Glutamatergic neuron (in vitro differentiated cells): ENCODE measurements at places on chromosomes 5 and 9.

- DNase-seq, result no peak
Observed at GRCh38 chr5:84303315-84303714, 81.4 kb downstream of the EDIL3 start.

GRCh38 chr5:64519263-64519662, 13.4 kb downstream of the RGS7BP start:
- DNase-seq, result no peak

DNA sequence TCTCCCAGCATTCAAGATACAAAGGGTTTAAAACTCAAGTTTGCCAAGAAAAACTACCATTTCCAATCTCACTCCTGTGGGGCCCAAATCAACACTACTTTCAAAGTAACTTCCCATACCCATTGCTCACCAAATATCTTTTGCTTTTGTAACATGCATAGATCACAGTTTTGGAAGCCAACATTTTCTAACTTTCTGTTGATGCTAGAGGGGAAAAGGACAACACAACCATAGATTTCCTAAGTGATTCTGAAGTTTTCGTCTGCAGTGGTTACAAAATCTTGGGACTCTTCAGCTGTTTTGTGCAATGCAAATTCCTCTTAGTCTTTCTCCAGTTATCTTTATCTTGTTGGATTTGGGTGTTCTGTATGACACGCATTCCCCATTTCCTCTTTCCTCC, 94.1 kb upstream of the PAPPA start:
- DNase-seq, result no peak

DNA sequence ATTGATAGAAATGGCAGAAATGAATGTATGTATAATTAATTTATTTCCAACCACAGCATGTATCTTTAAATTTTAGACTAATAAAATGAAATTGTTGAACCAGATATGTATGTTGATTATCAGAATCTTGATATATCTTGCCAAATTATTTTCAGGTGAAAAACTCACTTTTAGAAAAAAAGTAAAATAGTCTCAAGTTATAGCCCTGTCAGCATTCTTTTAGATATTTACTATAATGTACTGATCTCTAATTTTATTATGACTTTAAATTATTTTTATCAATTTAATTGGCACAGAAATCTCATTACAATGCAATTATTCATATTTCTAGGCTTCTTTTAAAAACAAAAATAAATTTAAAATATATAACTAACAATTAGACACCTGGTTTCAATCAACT, 1990.4 kb upstream of the CDH6 start:
- no peak for DNase-seq

- no peak for DNase-seq
Observed at GRCh38 chr5:77431286-77431685, 60.8 kb downstream of the WDR41 start.

- DNase-seq, result no peak
Observed at GRCh38 chr5:162683284-162683683, 615.7 kb downstream of the GABRG2 start.

DNA sequence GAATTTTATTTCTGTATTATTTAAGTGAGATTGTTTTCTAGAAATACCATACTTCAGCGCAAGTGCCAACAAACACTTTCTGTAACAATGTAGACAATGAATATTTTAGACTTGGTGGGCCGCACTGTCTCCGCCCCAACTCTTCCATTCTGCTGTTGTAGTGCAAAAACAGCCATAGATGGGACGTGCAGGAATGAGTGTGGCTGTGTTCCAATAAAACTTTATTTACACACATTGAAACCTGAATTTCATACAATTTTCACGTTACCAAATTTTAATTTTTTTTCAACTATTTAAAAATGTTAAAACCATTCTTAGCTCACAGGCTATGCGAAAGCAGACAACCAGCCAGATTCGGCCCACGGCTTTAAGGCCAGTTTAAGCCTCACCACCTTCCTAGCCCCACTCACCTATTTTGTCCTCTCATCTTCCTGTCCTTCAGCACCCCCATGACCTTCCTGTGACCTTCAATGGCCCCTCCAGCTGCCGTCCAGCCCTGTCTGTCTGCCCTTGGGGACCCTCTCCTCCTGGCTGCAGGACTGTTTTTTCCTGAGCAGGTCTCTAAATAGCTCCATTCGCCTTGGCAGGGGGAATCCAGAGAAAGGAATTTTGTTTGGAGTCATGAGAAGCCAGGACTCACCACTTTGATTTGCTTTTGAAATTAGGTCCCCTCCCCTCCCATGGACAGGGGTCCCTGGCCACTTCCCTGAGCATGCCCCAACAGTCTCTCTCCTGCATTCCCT, 11.2 kb upstream of the ANXA6 start:
- no peak for DNase-seq

- DNase-seq, result no peak
Observed at GRCh38 chr5:65801352-65801783, 79.4 kb downstream of the NLN start.

- no peak for DNase-seq
Observed at GRCh38 chr9:72144756-72145492, 4.3 kb upstream of the GDA start.

GRCh38 chr5:144779368-144779767, 608.7 kb downstream of the KCTD16 start:
- no peak for DNase-seq

DNA sequence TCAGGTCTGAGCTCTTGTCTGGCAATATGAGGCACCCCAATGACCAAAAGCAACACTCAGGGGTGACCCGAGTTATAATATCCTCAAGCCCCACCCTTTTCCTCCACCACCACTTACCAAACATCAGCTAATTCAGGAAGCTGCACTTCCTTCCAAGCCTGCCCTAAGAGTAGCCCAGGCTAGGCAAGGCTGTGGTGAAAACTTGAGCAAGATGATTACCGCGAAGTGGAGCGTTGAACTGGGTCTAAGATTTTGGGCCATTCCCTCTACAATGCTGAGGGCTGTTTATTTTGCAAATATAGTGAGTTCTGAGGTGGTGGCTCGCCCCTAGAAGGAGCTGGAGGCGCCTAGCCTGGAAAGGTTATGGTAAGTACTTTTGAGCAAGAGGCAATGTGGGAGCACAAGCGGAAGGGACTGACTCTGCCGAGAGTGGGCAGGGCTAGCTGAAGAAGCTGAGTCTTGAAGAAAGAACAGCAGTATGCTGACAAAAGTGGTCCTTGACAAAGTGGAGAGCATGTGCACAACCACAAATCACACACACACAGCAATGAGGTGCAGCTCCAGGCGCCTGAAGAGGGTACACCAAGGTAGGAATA, at the start of gene HK3:
HK3 (minus strand) TSS at position 51 of the 596 bp plus-strand sequence. CDS start 3,187 bp downstream, outside the sequence.
- no peak for DNase-seq

- DNase-seq, result no peak
Observed at GRCh38 chr5:37668524-37669047, 171.3 kb downstream of the GDNF start.

DNA sequence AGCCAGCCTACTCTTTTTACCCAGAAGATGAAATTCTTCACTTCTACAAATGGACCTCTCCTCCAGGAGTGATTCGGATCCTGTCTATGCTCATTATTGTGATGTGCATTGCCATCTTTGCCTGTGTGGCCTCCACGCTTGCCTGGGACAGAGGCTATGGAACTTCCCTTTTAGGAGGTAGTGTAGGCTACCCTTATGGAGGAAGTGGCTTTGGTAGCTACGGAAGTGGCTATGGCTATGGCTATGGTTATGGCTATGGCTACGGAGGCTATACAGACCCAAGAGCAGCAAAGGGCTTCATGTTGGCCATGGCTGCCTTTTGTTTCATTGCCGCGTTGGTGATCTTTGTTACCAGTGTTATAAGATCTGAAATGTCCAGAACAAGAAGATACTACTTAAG, 16.6 kb downstream of the OCLN start:
- no peak for DNase-seq

- DNase-seq, result no peak
Observed at GRCh38 chr9:89929315-89929672, 324.5 kb downstream of the GADD45G start.

DNA sequence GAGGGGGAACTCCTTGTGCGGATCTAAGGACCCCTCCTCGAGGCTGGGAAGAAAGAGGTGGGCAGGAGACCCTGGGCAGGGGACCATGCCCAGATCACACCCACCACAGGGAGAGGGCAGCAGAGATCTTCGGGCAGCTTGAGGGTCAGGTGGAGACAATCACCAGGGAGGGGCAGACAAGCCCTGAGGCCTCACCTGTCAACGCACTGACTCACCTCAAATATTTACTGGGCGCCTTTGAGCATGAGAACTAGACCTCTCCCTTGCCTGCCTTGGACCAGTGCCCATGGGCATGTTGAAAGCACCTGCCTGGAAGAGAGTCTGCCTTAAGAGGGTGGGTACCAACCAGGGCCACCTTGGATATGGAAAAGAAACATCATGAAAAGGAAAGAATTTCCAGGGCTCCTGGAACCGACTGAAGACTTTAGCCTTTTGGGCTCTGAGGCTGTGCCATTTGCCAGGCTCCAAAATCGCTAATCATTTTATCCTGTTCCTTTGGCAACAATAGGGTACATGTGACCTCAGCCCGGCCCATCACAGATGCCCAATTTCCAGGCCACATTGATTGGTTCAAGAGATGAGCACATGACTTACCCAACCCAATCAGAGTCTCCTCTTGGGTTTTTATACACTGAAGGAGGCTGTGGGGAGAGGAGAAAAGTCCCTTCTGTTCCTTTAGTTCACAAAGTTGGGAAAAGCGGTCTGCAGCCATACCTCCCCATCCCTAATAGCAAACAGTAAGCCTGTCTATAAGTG, 10.4 kb upstream of the SPINK4 start:
- DNase-seq, result no peak

- no peak for DNase-seq
Observed at GRCh38 chr5:94402096-94402495, 216.3 kb downstream of the KIAA0825 start.

- DNase-seq, result peak; percentile 82
Observed at GRCh38 chr9:10612641-10613398, at the start of gene PTPRD. TSS of gene PTPRD (minus strand) at chr9:10613002.

- no peak for DNase-seq
Observed at GRCh38 chr5:88826646-88827585, 56.1 kb downstream of the MEF2C start.

DNA sequence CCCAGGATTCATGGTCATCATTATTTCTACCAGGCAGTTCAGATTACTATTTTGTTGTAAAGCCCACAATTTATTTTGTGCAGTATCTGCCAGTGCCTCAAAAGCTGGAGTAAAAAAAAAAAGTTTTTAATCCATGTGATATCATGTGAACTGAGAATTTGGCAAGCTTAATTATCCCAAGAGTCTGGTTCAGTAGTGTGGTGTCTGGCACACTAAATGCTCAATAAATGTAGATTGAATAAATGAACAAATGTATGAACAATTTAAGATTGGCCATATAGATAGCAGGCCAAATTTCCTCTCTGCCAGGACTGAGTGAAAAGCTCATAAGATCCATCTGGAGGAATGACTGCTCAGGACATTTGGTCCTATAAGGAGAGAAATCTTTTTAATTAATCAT, 533.0 kb downstream of the TLE1 start:
- no peak for DNase-seq

DNA sequence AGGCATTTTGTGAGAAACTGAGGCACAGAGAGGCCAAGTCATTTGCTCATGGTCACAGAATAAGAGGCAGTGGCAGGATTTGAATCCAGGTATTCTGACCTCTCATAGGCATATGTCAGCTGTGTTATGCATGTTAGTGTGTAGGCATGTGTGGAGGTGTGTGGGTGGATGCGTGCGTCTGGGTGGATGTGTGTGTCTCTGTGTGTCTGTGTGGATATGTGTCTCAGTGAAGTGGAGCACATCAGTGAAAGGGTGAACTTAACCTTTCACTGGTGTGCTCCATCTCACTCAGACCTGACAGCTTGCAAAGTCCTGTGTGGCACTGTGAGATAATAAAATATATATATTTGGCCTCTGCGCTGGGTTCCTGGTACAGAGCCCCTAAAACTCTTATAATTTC, 32.0 kb upstream of the SMU1 start:
- DNase-seq, result no peak

DNA sequence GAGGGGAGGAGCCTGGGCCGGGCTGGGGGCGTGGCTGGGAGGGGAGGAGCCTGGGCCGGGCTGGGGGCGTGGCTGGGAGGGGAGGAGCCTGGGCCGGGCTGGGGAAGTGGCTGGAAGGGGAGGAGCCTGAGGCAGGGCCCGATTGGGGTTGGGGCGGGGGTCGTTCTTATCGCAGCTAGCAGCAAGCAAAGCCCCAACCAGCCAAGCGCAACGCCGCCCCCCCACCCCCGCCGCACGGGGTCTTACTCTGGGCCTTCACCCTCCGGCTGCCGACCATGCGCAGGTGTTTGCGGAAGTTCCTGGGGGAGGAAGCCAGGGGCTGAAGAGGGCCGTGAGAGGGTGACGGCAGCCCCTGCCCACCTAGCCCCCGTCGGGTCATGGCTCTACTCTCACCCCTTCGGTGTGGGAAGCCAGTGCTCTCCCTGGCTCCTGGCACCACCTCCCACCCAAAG, 5.0 kb downstream of the NSMF start:
- DNase-seq, result peak; percentile 62

- DNase-seq, result no peak
Observed at GRCh38 chr9:83339435-83339834, 198.8 kb downstream of the FRMD3 start.

DNA sequence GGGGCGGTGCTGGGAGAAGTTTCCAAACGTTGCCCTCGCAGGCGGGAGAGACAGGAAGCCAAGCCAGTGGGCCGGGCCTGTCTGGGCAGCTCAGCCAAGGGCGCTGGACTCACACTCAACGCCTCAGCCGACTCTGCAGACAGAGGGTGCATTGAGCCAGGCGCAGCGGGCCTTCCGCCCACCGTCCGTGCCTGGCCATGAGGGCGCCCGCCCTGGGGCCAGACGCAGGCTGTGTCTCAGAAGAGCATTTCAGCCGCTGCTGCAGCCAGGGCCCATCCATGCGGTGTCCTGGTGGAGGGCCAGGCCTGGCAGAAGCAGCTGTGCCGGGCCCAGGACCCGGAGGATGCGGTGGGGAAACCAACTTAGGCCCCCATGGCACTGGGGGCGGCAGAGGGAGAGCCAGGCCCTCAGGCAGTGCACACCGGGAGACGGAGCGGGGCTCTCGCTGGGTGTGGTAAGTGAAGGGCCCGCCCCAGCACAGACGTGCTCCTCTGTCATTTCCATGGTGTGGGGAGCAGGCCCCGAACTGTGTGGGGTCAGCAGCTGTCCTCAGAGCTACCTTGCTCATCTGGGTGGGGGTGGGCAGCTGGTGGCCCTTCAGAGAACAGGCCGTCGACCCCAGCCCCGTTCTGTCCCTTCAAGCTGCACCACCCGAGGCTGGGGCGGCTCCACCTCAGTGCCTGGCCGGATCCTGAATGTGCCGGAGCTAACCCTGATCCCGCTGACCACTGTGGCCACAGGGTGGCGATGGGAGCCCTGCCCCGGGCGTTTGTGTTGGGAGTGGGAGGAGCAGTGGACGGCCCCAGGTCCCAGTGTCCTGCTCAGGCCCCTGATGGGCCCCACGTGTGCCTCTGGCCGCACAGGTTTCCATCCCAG, 18.0 kb downstream of the DNLZ start:
- DNase-seq, result peak; percentile 83

- DNase-seq, result no peak
Observed at GRCh38 chr5:7894860-7895259, 25.9 kb downstream of the MTRR start.

DNA sequence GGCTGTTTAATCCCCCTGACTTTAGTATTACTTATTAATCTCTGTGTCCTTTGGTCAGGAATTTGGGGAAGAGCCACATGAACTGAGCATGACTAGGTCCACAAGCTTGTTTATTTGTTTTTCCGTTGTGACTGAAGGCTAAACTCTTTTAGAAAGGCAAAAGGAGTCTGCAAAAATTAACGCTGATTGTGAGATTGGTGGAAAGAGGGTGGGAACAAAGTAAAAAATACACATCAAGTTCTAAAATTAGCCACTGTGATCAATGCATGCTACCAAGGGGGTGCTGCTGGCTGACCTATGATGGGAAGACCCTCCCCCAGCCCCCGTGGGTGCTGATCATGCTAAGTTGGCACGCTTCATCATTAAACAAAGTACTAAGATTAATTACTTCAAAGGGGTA, 356.8 kb downstream of the ADGRV1 start:
- no peak for DNase-seq
